ENCODE measurements at places on chromosomes 2 and 18. TPM values are rescaled to one million over a fixed set of nuclear protein-coding genes. Genes with fewer than 3 reads are reported as not detected.

Gene DYNAP
- not detected for total RNA-seq

Gene EVA1A
- not detected for total RNA-seq

GRCh38 chr2:66445076-66445924 lies 10.4 kb downstream of the MEIS1 start:
- DNase-seq: no peak
- H3K4me3 ChIP-seq: no peak overlapping the region
- H3K4me1 ChIP-seq: peaks cover 3% of the 10 kb centered on the region

DNA sequence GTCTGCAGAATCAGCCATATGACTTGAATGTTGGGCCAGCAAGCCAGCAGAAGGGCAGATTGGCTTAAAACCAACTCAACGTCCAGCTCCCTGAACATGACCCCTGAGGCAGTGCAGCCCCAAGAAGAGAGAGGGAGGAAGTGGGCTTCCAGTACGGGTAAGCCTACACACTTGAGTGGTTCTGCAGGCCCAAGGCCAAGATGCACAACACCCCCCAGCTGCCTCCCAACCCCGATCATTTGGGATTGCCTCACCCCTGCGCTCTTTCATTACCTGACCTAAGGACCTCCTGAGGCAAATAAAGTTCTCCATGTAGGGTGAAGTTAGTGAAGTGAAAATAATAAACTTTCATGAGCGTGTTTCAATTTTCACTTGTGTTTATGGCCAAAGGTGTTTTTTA lies 536.0 kb downstream of the TNS1 start:
- H3K4me1 ChIP-seq: peaks cover 5% of the 10 kb centered on the region
- no peak overlapping the region for H3K4me3 ChIP-seq
- no peak overlapping the region for H3K27ac ChIP-seq
- H3K36me3 ChIP-seq: no peaks in the 10 kb centered on the region
- no peak for DNase-seq

DNA sequence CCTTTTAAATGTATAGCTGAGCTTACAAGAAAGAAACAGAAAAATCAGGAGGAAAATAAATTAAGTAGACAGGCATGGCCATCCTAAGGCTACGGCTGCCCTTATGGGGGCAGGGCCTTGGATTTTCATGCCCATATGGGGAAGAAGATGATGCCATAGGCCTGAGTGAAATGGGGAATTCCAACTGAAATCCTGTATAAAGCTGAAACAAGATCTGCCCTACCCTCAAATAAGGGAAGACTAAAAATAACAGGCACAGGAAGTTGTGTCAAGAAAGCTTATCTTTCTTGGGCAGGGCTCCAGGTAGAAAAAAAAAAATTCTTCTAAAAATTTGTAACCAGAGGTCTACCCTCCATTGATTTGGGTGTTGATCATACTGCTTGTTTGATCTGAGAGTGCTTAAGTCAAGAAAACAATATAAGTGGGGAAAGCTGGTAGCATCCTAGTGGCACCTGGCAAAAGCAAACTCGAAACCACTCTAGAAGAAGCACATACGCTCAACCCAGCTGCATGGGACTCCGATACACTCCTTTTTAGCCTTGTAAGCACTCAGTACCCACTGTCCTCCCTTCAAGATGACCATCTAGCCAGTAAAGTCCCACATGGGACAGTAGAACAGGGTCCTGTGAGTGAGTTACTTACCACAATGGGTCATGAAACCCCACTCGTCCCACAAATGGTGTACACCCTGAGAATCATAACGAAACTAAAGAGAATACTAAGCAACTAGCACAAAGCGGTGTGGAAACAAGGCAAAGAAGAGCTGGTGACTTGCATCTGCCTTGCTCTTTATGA lies 22.3 kb downstream of the DNAH7 start:
- H3K36me3 ChIP-seq: no peaks in the 10 kb centered on the region
- DNase-seq: no peak
- H3K4me3 ChIP-seq: no peak overlapping the region
- peaks cover 8% of the 10 kb centered on the region for H3K27me3 ChIP-seq

DNA sequence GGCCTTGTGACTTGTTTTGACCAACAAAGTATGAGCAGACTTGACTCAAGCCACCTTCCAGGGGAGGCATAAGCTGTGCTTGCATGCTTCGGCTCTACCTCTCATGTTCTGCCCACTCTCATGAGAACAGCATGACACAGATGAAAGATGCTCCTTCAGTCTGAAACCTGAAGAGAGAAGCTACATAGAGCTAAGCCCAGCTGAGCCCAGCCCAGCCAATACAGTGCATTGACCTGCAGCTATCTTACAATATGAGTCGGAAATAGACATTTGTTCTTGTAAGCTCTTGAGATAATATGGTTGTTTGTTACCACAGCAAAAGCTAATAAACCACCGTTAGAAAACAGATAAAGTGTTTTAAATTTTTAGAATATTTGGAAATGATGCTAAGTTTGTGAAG lies 426.7 kb upstream of the PKDCC start:
- no peaks in the 10 kb centered on the region for H3K27me3 ChIP-seq
- H3K4me1 ChIP-seq: no peaks in the 10 kb centered on the region
- H3K27ac ChIP-seq: no peak overlapping the region
- DNase-seq: no peak
- no peak overlapping the region for H3K4me3 ChIP-seq
